ENCODE measurements at places on chromosomes 6 and 20. TPM values are rescaled to one million over a fixed set of nuclear protein-coding genes. Genes with fewer than 3 reads are reported as not detected.

The FNDC11 gene
- 0.59 TPM for total RNA-seq

The SF3B5 gene
- total RNA-seq, result 111 TPM

The MACROD2 gene
- 1.3 TPM for total RNA-seq

The RBM24 gene
- total RNA-seq, result not detected

The BPIFB2 gene
- not detected for total RNA-seq

The KCNK16 gene
- not detected for total RNA-seq

The EEF1A2 gene
- 3.1 TPM for total RNA-seq

The MMP24 gene
- 0.15 TPM for total RNA-seq

The ADTRP gene
- 59.1 TPM for total RNA-seq

The C6orf62 gene
- total RNA-seq, result 135 TPM

The DPPA5 gene
- total RNA-seq, result not detected
